ENCODE measurements at places on chromosomes 11 and 22.

DNA sequence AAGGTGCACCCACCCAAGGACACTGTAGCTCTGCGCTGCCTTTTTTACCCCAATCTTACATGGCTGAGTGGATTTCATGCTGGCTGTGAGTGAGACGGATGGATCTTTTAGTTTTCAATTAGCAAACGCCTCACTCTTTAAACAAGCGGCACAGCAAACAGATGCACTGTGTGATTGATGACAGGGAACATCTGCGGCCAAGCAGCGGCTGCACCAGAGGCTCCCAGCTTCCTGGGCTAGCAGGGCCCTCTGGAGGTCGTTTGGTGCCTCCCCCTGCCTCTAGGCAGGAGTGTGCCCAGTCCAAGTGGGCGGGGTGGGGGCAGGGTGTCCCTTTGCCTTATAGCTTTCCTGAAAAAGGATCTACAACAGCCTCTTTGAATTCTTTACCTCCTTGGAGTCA lies 2.1 kb upstream of the DRD2 start:
- no peak for DNase-seq

GRCh38 chr11:58530236-58530635 lies 22.3 kb upstream of the OR5B21 start:
- DNase-seq: no peak

- DNase-seq: peak; percentile 1
These were observed 248.6 kb upstream of the PLET1 start for GRCh38 chr11:112509300-112509699.

DNA sequence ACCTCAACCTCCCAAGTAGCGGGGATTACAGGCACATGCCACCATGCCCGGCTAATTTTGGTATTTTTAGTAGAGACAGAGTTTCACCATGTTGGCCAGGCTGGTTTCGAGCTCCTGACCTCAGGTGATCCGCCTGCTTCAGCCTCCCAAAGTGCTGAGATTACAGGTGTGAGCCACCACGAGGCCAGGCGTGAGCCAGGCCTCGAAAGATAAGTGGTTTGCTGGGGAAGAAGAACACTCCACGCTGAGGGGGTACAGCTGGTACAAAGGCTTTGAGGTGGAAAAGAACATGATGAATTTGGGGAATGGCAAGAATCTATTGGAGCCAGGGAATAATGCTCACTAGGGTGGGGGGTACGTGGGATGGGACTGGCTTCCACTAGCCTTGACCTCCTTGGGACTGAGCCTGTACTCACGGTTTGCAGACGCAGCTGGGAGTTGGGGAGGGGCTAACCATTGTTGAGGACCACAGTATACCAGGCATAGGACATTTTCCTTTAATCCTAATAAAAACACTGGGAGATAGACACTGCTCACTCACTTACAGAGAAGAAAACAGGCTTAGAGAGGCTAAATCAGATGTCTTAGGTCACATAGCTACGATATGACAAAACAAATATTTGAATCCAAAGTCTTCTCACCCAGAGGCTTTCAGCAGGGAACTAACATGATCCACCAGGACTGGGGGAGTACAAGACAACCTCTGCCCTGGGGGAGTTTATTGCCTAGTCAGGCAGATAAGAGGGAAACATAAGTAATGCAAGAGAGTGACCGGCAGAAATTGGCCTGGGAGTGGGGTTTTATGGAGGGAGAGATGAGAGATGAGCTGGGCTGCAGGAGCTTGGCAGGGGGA lies 4.9 kb downstream of the SLCO2B1 start:
- no peak for DNase-seq

GRCh38 chr11:33329705-33330329 lies 72.6 kb downstream of the HIPK3 start:
- DNase-seq: peak; percentile 51

DNA sequence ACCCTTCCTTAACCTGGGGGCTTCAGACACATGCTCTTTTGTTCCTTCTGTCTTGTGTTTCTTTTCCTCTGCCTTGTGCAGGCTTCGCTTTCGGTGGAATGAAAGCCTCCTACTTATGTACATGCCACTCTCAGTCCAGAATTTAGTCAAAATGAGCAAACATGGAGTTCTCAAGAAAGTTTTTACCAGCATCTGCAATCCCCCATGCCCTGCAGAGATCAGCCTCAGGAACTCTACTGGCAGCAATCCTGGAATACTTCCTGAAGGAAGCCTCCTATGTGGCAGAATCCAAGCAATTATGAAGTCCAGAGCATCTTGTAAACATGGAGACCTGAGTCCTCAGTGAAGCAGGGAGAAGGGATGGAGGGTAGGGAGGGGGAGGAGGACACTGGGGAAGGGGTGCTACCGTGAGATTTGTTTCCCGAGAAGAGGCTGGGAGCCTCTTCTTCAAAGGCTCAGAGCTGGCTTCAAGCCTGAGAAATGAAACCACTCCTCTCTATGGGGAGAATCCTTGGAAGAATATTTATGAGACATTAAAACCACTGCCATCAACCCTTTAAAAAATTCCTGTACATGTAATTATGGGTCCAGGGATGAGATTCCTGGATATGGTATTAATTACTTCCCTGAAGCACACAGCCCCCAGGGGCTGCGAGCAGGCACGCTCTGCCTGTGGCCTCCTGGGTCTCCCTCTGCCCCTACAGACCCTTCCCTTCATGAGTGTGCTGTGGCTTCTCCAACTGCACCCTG lies 58.4 kb downstream of the TENM4 start:
- no peak for DNase-seq

DNA sequence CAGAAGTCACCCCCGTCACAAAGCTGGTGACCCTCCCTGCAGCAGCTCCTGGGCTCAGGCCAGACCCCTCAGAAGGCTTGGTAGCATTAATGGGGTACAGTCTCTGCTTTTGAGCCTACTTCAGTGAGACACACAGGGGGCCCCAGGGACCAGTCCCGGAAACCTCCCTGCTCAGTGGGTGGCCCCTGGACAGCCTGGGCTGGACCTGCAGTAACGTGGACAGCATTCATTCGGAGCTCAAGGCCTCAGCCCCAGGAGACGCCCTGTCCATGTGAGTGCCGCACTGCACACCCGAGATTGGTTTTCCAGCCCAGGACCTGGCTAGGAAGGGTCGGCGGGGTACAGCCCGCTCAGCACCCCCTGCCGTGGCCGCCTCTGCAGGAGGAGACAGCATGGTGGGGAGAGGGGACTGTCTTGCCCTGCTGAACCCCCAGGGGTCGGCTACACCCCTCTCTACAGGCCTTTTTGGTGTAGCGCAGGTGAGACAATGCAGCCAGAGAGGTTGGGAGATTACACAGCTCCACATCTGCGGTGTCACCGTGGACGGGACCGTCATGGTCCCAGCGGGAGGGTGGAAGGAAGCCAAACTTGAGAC lies 83.4 kb downstream of the FBLN1 start:
- no peak for DNase-seq

DNA sequence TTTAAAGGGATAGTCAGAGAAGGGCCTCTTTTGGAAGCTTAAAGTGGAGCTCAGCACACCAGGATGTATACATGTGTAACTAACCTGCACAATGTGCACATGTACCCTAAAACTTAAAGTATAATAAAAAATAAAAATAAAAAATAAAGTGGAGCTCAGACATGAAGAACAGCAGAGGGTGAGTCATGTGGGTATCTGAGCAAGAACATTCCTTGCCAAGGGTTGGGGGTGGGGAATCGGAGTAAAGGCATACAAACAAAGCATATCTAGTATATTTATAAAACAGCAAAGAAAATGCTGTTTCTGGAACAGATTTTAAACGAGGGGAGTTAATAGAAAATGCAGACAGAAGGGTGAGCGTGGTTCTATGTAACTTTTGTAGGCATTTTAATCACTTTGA lies 562.6 kb upstream of the ANO3 start:
- DNase-seq: no peak

GRCh38 chr11:4068962-4069361 lies 25.6 kb upstream of the RRM1 start:
- peak; percentile 39 for DNase-seq

GRCh38 chr22:45612451-45612901 lies 59.2 kb upstream of the ATXN10 start:
- DNase-seq: no peak

GRCh38 chr11:119706029-119706428 lies 23.0 kb downstream of the NECTIN1 start:
- DNase-seq: no peak

GRCh38 chr11:60780065-60780464 lies 5.1 kb upstream of the MS4A10 start:
- DNase-seq: no peak

GRCh38 chr22:23270212-23270733 lies 90.0 kb downstream of the BCR start:
- no peak for DNase-seq

GRCh38 chr11:58688789-58689503 lies 42.8 kb downstream of the GLYAT start:
- no peak for DNase-seq

- peak; percentile 73 for DNase-seq
These were observed 1.7 kb downstream of the QSER1 start for GRCh38 chr11:32894149-32894827.

GRCh38 chr11:132853886-132854285 lies 678.4 kb downstream of the OPCML start:
- no peak for DNase-seq

DNA sequence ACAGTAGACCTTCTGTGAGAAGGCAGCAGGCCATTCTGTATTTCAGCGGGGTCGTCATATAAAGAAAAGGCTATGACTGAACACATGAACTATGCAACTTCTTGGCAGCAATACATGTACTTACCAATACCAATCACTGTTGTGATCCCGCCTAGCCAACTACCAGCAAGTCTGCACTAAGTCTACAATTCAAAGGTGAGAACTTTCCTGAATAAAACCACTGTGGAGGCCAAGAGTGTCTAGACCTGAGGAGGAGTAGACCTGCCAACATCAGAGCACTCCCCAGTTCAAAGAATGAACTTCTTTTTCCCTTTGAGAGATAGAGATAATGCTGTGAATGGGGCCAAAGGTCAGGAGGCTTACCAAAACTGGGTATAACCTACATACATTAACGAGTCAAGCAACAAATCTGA lies 108.2 kb downstream of the SIK3 start:
- DNase-seq: no peak

GRCh38 chr11:13433437-13433836 lies 29.6 kb downstream of the BTBD10 start:
- no peak for DNase-seq

- DNase-seq: peak; percentile 66
These were observed 4.7 kb upstream of the RANBP1 start for GRCh38 chr22:20111045-20111688.

- no peak for DNase-seq
These were observed 5.6 kb upstream of the APOBEC3H start for GRCh38 chr22:39091126-39092081.

GRCh38 chr11:102177974-102178631 lies 67.9 kb downstream of the YAP1 start:
- DNase-seq: no peak

GRCh38 chr22:36208914-36209313 lies 7.3 kb upstream of the APOL4 start:
- no peak for DNase-seq

GRCh38 chr11:86785576-86785975 lies 14.8 kb upstream of the PRSS23 start:
- DNase-seq: no peak

GRCh38 chr11:116510886-116511650 lies 261.7 kb downstream of the BUD13 start:
- DNase-seq: no peak

- DNase-seq: no peak
These were observed 41.8 kb upstream of the KCNQ1OT1 start for GRCh38 chr11:2741377-2742131.

GRCh38 chr22:50270666-50271394 lies 650 bp upstream of the MAPK11 start:
- DNase-seq: peak; percentile 72

- peak; percentile 92 for DNase-seq
These were observed 26.0 kb downstream of the IL10RA start for GRCh38 chr11:118012083-118012669.

- no peak for DNase-seq
These were observed 65.2 kb upstream of the CTSC start for GRCh38 chr11:88402784-88403183.

- peak; percentile 56 for DNase-seq
These were observed 50.0 kb upstream of the POU2AF1 start for GRCh38 chr11:111429066-111429506.

DNA sequence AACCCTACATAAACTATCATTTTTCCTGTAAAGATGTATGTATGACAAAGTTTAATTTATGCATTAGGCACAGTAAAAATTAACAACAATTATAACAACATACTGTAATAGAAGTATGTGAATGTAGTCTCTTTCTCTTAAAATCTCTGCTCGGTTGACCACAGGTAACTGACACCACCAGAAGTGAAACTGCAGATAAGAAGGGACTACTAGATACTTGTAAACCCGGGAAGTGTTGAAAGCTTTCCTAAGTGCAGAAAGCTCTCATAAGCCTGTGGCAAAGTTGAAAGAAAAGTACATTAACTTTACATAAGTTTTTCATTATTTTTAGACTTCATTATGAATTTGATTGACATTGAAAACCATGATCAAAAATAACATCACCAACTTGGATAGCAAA lies 1173.3 kb downstream of the LRRC4C start:
- DNase-seq: no peak

DNA sequence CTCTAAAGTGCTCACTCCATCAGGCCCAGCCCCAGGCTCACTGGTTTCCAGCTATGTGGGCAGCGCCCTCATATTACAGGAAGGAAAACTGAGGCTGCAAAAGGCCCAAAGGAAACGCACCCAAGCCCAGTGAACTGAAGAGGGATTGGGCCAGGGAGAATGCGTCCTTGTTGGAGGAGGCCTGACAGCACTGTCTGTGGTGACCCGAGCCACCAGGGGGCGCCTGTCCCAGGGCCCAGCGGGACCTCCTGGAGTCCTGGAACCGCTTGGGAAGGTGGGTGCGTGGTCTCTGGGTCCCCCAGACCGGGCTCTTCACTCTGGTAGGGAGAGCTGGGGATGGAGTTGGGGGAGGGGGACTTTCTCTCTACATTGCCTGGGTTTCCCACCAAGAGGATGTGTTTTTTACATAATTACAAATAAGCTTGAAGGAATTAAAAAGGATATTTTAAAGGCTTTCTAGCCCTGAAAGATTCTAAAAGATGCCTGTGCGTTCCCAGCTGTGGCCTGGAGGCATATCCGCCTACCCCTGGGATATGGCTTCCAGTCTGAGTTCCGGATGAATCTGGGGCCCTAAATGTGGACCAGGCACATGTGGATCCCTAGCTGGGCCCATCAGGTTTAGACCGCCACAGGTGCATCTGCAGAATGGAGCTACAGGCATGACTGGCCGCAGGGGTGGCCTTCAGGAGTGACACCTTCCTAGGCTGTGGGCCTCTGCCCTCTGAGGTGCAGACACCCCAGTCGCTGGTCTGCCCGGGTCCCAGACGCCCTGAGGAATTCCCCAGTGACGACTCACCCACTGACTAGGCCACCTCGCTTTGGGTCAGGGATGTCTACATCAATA lies 4.2 kb downstream of the SPI1 start:
- peak; percentile 74 for DNase-seq

DNA sequence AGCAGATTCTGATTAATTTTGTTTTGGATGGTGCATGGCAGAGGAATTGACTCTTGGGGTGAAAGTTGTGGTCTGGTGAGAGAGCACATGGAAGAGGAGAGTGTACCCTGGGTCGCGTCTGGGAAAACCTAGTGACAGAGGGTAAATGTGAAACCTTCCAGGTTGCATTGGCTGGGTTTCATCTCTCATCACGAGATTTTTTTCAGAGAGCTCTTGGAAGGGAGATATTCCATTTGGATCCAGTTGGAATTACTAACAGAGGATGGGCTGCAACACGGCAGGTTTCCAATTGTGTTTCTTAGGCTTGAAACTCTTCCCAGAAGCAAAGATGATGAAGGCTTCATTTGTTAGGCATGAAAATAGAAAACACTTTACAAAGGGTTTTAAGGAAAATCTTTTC lies 109.7 kb upstream of the MTMR2 start:
- DNase-seq: no peak

Measured in KBM-7 (cell line).